Esophagus squamous epithelium (tissue), 5 donors: ENCODE measurements at places on chromosomes 3 and 15.

- no peak for DNase-seq
These were observed 191.6 kb upstream of the MRPL3 start for GRCh38 chr3:131694376-131694775.

DNA sequence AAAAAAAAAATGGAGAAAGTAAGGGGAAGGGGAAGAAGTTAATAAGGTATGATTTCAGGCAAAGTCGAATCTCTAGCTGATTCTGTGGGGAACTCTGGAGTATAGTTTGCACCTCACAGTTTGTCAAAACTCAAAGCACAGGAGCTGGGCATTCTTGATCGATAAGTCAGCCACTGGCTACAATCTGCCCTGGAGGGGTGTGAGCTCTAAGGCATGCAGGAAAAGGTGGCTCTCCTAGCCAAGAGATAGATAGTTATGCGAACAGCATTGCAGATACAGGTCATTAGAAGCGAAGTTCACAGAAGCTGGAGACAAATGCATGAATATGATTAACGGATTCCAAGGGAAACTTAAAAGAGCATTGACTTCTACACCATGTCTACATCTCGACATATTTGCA lies 952.6 kb downstream of the AGBL1 start:
- no peak for DNase-seq

- DNase-seq: no peak
These were observed 5.2 kb upstream of the WNT7A start for GRCh38 chr3:13884851-13885703.

DNA sequence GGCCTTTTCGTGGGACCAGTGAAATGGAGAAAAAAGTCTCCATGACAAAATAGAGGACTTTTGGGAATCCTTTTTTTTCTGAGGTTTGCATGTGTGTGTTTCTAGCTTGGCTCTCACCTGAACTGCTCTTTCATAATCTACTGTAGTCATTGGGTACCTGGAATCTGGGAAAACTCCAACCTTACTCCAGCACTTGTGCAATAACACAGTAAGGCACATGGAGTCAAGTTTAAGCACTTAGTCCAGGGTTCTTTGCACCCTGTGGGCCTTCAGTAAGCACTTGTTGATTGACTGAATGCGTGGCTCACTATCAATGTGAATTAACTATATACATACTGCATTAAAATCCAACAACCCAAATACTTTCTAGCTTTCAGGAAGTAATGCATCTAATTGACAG lies 299.5 kb downstream of the ZBTB20 start:
- no peak for DNase-seq

- DNase-seq: no peak
These were observed 75.4 kb downstream of the ADCY5 start for GRCh38 chr3:123373474-123373987.

GRCh38 chr3:45978006-45978761 lies 17.4 kb downstream of the FYCO1 start:
- no peak for DNase-seq

DNA sequence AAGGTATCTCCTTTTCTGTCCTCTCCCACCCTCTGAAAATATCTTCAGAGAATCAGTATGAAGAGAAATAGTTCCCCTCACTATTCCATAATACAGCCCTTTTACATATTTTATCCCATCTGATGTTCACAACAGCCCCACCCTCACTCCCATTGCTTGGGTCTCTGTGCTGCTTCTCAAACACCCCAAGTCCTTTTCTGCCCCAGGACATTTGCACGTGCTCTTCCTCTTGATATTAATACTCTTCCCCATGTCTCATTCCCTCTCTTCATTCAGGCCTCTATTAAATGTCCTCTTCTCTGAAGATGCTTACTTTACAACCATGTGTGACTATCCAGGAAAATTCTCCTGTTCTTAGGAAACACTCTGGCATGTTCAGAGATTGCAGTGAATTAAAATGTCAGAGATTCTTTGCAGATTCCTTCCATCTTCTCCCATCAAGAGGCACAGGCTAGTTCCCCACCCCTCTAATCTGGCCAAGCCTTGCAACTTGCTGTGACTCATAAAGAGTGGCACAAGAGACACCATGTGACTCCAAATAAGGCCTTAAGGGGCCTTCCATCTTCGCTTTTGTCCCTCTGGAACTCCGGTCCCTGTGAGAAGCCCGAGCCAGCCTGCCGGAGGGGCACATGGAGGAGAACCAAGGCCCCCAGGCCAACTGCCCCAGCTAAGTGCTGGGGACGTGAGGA lies 128.5 kb downstream of the CHSY1 start:
- no peak for DNase-seq

GRCh38 chr3:194879991-194880939 lies 194.6 kb downstream of the FAM43A start:
- no peak for DNase-seq

DNA sequence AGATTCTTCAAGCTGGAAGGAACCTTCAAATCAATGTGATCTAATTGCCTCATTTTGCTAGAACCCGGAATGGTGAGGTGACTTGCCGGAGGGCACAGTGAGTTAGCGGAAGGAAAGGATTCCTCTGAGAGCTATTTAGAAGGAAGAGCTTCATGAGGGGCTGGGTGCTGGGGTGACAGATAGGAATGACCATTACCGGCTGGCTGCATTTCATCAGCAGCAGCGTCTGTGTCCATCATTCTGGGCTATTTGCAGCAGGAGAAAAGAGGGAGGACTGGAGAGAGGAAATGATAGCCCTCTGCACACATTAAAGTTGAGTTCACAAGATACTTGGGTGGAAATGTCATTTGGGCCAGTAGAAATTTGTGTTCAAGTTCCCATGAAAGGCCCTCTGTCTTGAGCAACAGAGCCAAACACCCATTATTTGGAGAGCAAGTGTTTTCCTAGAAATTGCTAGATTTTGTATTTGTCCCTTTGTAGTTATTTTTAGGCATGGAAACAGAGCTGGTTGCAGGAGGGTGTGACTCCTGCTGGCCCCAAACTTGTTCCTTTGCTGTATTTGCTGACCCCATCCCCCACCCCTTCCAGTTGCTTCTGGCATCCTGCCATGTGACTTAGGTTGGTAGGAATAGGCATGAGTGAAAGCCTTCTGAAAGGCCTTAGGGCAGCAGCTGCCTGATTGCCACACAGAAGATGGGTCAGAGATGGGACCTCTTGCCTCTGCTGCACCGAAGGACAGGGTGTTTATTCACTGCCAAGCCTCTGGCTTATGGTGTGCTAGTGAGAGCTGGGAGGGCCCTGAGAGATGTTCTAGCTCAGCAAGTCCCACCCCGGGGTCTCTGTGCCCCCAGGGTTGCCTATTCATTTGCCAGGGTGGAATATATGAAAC lies 87.5 kb upstream of the PLXNA1 start:
- DNase-seq: no peak

GRCh38 chr3:169475576-169475975 lies 187.9 kb downstream of the MECOM start:
- no peak for DNase-seq
